ENCODE measurements at places on chromosomes 3 and 15.

- DNase-seq = no peak
These were observed 123.2 kb upstream of the EPHA3 start for GRCh38 chr3:88984256-88984655.

DNA sequence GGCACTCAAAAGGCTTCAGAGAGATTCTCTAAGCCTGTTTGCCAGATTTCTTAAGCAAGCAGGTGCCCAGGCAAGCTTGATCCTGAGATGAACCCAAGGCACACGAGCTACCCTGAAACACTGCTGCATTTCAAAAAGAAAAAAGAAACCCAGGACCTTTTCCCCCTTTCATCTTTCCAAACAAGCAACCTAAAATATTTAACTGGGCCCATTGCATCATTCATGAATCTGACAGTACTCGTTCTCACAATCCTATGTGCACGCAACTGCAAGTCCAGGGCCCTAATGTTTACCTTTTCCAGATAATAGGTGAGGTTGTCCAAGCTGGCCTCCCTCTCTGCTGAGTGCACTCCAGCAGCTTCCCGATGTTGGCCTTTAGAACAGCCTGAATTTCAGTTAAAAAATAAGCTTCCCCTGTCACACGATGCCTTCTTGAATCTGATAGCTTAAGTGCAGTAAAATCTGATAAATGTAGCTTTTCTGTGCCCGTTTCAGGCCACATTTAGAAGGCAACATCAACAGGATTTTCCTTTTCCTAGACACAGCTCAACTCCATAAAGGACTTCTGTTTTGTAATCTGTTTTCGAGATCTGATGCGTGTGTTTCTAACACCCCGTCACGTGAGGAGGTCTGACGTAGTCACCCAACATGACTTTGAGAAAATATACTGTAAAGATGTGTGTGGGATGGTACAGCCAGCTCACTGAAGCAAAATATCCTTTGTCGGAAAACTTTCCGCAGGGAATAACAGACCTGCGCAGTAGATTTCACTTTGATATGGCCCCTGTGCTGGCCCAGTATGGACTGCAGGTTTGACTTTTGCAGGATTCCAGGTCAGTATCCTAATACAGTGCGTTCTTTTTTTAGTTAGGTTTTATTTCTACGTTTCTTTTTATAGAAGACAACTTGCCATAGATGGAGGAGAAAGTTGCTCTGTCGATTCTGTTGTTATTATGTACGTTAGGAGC lies 55.1 kb upstream of the RASA2 start:
- DNase-seq = no peak

DNA sequence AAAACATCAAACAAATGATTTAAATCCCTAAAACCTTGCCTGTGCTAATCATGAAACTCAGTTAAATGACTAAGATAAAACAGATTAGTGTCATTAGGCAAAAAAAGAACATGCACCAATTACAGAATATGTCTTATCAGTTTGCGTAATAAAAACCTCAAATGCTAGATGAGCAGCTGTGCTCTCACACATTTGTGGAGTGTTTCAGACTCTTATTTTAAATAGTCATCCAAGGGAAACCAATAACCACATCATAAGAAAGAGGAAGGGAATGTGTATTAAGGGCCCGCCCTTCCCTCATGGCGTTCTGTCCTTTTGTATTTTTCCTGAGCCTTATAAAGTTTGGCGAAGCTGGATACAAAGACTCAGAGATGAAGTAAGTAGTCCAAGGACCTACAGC lies 6.6 kb downstream of the SAMMSON start:
- no peak for DNase-seq

DNA sequence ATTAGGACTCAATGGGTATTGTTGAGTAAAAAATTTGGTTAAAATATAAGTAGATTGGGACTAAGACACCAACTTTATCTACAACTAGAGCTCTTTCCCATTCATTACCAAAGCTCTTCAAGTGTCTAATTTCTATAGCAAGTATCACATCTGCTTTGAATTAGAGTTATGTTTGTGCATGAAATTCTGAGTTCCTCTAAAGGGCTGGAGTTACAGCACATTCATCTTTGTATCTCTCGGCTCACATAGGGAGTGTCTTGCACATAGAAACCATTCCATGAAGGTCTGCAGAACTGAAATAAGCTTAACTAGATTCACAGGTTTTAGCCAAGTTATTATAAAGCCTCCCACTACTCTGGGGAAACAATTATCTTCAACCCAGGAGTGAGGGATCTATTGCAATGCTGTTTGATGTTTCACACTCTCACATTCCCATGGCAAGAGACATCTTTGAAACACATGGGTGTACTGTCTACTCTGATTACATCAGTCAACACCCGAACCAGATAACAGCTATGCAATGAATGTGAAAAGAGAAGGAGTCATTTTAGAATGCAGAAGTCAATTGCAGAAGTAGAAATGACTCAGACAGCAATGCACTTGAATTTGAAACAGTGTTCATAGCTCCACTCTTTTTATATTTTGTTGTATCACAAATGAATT lies 93.1 kb upstream of the KBTBD8 start:
- DNase-seq = no peak

GRCh38 chr3:42411429-42411828 lies 1.0 kb upstream of the LYZL4 start:
- DNase-seq = no peak

DNA sequence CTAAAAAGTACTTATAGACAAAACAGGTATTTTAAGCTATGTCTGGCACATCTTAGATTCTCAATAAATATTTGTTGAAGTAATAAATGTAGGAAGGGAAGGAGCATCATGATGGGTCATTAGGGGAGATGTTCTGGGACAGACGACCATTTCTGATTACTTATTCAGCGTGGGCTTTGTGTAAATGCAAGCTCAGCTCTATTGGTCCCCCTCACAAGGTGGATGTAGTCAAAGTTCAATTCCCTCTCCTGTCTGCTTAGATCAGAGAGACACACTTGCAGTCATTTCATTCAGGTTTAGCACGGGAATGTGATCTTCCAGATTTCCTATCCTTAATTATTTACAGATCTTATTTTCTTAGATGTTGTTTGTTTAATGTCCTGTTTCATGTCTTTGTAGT lies 7.5 kb downstream of the GAP43 start:
- DNase-seq = no peak

DNA sequence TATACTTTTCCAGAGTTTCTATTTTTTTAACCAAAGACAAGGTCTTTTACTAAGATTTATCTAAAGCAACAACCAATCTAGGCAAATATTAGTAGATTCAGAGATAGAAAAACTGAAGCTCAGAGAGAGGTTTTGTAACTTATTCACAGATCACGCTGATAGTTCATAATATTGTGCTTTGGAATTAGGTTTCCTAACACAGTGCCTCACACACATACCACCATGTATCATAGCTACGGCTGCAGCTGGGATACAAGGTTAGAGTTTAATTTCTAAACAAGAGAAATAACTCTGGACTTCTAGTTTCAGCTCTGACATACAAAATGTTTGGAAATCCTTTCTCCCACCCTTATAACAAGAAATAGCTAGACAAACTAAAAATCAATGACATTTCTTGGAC lies 565.7 kb downstream of the PYDC2 start:
- no peak for DNase-seq

Data from osteoblast (primary cell).